ENCODE measurements at places on chromosomes 3 and 15.

DNA sequence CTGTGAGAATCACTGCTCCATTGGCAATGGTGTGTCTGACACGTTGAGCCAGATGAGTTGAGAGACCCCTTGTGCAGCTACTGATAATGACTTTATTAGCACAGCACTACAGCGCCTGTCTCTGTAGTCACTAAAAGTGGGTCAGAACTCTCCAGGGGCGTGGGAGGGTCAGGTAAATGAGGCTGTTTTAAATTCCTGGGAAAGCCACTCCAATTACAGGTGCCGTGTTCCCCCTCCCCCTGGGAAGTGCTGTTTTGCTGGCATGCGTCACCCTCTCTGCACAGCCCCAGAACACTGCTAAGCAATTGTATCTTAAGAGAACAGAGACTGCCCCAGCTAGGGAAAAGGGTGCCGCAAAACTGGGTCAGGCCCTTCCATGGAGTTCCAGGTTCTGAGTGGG, 21.5 kb upstream of the CPNE9 start:
- no peak for DNase-seq

DNA sequence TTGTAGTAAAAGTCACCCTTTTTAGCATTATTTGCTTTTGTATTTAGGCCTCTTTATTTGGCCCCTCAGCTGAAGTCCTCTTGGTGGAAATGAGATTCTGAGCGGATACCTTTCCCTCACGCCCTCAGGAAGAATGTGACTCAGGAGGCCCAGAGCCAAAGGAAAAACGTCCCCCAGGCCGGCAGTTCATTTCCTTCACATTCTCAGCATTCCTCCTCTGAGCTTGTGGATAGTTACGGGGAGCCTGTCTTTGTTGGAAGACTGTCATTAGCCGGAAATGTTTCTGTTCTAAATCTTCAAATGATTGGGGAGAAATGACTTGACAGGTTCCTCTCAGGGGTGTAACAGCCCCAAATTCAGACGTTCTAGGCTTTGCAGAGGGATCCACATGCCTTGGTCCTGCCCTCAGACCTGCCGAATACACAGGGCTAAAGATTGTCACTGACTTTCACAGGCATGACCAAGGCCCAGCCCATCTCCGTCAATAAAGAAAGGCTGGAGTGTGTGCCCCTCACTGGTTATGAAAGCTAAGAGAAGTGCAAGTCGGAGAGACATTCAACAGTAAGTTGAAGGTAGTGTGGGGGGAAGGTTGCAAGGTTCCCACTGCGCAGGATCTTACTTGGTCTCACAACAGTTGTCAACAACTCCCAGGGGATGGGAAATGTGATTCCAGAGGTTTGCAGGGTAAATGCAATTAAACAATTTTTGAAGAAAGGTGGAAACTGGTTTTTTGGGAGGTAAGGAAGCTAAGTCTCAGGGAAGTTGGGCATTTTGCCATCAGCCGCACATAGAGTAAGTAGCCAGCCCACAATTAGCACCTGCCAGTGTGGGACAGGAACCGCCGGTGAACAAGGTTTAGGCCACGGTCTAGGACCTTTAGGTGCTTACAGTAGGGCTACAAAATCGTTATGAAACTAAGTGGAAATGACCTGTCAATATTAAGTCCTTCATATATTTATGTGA, 39.7 kb upstream of the MYZAP start:
- no peak for DNase-seq

DNA sequence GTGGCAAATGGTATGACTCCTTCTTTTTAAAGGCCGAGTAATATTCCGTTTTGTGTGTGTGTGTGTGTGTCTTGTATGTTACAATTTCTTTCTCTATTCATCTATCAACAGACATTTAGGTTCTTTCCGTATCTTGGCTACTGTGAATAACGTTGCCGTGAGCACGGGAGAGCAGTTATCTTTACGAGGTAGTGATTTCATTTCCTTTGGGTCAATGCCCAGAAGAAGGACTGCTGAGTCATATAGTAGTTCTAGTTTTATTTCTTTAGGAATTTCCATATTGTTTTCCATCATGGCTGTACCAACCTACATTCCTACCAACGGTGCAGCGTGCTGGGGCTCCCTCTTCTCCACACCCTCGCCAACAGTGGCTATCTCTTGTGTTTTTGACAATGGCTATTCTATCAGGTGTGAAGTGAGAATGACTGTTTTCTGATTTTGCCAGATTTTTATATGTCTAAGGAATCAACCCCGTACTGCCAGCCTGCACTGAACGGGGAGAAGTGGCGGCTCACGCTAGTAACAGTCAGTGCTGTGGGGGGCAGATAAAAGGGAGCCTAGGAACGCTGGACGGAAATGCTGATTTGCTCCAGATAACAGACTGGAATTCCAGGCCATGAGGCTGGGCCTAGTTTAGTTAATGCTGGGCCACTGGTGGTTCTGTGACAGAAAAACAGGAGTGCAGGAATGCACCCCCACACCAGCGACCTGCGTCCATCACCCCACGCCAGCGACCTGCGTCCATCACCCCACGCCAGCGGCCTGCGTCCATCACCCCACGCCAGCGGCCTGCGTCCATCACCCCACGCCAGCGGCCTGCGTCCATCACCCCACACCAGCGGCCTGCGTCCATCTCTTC, 168.1 kb downstream of the XXYLT1 start:
- DNase-seq, result no peak

- DNase-seq, result no peak
Observed at GRCh38 chr3:40679290-40679689, 154.5 kb downstream of the ZNF621 start.

GRCh38 chr3:31210068-31210645, 315.7 kb upstream of the GADL1 start:
- no peak for DNase-seq

GRCh38 chr3:66610562-66610909, 109.7 kb upstream of the LRIG1 start:
- DNase-seq, result no peak

GRCh38 chr3:138065949-138066348, 49.5 kb downstream of the DZIP1L start:
- no peak for DNase-seq

DNA sequence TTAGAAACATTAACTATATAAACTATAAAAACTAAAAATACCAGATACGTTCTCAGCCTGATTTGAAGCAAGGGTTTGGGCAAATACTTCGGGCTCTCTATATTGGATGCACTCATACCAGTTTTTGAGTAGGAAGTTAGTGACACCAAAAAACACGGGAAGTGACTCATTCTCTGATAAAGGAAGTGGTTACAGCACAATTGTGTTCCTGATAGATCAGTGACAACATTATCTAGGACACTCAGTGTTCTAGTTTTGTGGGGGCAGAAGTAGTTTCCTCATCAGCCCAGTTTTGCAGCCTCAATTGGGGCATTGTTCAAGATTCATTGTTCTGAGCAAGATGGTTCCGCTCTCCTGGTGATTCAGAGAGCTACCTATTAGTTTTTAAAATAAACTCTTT, 469.6 kb upstream of the DPPA4 start:
- DNase-seq, result peak; percentile 37

GRCh38 chr3:74127256-74127655, 487.2 kb downstream of the CNTN3 start:
- DNase-seq, result no peak

- no peak for DNase-seq
Observed at GRCh38 chr15:40306371-40306770, 1.4 kb downstream of the PLCB2 start.

- DNase-seq, result peak; percentile 56
Observed at GRCh38 chr15:90142216-90143165, 40.2 kb upstream of the IDH2 start.

DNA sequence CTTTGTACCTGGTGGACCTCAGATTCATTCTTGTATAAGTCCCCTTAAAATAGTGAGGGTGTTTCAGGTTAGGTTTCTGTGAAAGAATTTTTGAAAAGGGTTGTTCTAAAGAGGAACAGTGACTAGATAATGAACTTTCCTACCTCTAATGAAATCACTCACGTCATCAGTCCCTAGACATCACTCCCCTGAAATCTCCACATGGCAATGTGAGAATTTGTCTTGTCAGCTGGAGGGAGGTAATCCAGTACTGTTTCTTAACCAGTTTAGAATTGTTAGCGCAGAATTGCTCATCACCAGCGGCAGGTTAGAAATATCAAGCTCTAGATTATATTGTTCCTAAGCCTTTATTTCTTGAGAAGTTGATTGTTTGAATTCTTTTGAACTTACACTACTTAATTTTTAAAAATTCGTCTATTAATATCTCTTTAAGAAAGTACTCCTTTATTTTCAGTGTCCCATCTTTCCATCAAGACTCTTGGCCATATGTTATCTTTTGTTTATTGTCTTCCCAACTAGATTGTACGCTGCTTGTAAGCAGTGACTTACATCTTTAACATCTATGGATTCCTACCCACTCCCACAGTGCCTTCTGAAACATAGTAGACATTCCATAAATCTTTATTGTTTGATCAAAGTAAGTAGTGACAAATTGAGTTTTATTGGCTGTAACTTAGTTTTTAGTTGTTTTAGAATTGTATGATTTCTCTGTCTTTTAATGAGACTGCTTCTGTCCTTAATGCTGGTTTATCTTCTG, 52.8 kb downstream of the RASA2 start:
- DNase-seq, result no peak

DNA sequence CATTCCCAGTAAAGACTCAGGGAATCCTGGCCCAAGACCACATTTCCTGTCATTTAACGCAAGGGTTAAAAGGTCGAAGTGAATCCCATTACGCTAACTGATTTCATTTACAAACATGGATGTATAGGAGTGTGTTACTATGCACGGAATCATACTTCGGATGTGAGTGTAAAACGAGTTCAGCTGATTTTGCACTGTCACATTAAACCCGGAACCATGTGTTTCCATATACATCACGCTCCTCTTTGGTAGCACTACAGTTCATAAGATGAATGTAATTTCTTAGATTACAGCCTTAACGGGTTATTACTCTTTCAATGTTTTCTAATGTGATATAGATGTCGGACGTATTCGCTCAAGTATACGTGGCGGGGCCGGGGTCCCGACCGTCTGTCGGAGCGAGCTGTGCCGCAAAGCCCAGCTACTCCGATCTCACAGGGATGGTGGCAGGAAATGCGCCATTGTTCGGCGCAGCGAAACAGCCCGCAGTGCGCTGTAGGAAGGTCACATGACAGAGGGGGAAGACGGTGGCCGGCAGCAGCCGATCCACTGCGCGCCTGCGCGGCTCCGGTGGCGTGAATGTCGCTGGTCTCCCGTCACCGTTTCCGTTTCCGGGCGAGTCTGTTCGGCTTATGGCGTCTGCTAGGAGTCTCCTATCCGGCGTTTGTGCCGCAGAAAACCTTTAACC, 97.3 kb downstream of the NPAP1 start:
- DNase-seq, result peak; percentile 78

- DNase-seq, result no peak
Observed at GRCh38 chr15:40956541-40956982, 3.3 kb downstream of the CHAC1 start.

GRCh38 chr15:78061963-78062427, 15.5 kb downstream of the TBC1D2B start:
- peak; percentile 64 for DNase-seq

GRCh38 chr3:70150599-70150998, 151.1 kb downstream of the SAMMSON start:
- DNase-seq, result no peak

DNA sequence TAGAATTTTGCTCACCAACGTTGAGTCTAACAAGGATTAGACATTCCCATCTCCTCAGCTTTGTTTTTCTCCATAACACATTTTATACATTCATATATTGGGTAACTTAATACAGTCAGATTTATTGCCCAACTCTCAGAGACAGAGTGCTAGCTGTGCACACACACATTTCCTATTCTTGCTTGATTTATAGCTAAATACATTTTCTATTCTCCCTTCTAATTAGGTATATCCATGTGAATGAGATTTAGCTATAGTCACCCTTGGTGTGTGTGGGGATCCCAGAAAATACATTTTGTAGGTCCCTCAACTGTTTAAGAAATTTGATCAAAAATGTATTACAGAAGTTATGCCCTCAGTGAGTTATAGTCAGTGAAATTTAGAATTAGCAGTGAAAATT, 715.4 kb downstream of the NSUN3 start:
- no peak for DNase-seq

GRCh38 chr3:129107793-129108192, 13.8 kb downstream of the RAB43 start:
- no peak for DNase-seq

DNA sequence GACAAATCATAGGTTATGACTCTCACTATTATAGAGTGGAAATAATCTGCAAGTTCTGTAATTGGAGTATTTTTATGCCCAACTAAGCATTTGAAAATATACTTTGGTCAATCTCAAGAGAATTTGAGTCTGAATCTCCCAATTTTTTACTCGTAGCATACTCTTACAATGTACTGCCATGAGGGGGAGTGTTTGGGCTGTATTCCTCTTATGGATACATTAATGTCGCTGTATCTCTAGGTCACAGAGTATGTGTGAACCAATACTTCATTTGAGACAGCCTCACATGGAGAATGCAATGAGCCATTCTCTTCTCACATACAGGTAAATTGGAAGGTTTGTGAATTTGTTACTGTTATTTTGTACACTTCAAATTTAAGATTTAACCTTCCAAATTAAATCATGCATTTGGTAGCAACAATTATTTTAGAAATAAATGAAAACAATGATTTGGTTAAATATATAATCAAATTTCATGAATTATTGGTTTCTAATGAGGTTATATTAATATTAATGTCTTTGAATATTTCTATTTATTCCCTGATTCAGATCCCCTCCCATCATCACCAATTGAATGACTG, 5.5 kb upstream of the CD200 start:
- peak; percentile 49 for DNase-seq

DNA sequence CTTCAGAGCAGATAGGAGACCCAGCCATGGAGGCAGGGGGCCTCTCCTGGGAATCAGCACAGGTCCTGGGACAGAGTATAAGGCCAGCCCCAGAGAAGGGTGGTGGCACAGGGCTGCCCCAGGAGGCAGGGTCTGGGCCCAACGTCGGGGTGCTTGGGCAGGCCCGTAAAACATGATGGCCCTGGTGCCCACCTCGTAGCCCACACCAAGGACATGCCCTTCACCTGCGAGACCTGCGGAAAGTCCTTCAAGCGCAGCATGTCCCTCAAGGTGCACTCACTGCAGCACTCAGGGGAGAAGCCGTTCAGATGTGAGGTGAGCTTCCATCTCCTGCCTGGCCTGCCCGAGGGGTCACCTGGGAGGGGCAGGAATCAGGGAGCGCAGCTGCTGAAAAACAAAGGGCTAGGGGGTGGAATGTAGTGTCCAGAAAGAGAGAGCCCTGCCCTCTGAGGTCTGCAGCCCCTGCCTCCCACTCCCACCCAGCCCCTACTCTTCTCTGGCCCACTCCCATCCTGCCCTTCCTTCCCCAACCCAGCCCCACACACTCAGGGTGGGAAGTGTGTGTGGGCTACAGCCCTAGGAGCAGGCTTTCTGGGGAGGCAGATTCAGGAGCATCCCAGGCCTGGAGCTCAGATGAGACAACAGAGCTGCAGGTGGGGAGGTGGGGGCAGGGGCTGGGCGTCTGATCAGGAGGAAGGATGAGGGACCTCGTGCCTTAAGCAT, 9.5 kb downstream of the ZBTB47 start:
- DNase-seq, result no peak

- DNase-seq, result no peak
Observed at GRCh38 chr15:82805994-82806406, at the start of gene FSD2. Gene FSD2 (minus strand): TSS chr15:82806069. CDS start chr15:82787390, 18,679 bp downstream.

DNA sequence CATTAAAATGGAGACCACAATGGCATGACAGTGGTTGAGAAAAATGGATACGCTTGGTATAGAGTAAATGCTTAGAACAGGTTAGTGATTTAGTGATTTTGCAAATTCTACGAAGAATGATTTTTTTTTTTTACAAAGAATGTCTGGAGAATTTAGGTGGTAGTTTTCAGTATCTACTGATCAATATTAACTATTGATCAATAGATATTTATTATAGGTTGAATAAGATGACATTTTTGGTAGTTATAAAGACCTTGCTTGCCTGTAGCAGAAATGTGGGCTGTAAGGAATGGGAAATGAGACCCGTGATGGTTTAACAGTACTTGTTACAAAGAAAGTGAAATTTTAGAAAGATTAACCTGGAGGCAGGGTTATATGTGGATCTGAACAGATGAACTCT, 137.5 kb downstream of the NR2F2 start:
- DNase-seq, result no peak

Measured in activated CD4-positive, alpha-beta T cell treated with anti-CD3 and anti-CD28 coated beads for 48 hours (primary cell).